ENCODE measurements at places on chromosomes 11 and 22.

DNA sequence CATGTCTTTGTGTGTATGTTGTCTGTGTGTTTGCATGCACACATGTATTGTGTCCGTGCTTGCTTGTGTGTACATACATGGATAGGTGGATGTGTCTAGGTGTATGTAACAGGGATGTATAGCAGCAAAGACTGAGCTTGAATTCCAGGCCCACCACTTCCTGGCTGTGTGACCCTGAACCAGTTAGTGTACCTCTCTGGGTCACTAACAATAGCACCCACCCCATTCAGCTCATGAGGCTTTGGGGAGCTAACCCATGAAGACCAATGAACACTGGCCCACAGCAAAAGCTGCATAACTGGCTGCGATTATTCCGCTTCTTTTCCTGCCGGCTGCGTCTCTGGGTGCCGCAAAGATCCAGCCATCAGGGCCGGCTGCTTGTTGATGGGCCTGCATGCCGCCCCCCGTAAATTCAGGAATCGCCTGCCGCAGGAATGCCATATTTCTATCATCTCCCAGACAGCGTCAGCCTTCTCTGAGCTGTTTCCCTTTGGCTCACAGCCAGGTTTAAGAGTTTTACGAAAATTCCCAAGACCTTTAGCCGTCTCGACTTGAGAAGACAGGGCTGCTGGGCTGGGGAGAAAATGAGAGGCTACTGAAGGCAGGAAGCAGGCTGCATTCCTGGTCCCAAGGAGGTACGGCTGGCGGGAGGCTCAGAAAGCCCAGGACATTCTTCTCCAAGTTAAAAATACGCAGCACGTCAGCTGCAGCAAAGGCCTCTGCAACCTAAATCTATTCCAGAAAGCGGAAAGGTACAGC lies 224.6 kb downstream of the MN1 start:
- DNase-seq, result no peak

- DNase-seq, result no peak
These were observed at the start of gene IGSF22 for GRCh38 chr11:18726040-18726439. IGSF22 (minus strand) TSS chr11:18726188; CDS start chr11:18724236, 1,952 bp downstream.

- no peak for DNase-seq
These were observed 30.5 kb downstream of the CD82 start for GRCh38 chr11:44595964-44596381.

DNA sequence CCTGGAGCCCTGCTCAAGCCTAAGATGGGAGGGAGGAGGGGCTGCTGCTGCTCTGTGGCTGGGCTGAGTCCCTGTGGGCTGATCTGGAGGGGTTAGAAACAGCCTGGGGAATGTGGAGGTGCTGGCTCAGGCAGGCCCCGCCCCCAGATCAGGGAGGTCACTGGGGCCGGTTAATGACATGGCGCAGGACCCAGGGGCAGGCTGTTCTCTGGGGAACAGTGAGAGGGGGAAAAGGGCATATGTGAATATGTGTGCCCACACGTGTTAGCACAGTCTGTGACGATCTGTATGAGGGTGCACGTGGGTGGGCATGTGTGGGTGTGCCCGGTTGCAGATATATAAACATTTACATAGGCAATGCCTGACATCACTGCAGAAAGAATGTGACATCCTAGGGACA lies 143.5 kb downstream of the MIAT start:
- DNase-seq, result no peak
